ENCODE measurements at places on chromosomes 4 and X.

DNA sequence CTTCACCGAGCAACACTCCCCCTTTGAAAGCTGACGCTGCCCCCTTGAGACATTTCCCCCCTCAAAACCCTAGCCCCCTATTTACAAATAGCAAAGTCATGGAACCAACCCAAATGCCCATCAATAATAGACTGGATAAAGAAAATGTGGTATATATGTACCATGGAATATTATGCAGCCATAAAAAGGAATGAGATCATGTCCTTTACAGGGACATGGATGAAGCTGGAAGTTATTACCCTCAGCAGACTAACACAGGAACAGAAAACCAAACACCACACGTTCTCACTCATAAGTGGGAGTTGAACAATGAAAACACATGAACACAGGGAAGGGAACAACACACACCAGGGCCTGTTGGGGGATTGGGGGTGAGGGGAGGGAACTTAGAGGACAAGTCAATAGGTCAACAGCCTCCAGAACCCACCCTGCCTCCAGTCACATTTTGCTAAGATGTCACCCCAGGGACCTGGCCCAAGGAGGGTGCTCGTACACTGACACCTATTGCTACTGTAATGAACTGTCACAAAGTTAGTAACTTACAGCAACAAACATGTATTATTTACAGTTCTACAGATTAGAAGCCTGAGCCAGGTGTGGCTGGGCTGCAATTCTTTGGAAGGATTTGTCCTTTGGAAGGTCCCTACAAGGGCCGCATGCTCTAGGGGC lies 20.6 kb downstream of the SCD5 start:
- no peak for DNase-seq

DNA sequence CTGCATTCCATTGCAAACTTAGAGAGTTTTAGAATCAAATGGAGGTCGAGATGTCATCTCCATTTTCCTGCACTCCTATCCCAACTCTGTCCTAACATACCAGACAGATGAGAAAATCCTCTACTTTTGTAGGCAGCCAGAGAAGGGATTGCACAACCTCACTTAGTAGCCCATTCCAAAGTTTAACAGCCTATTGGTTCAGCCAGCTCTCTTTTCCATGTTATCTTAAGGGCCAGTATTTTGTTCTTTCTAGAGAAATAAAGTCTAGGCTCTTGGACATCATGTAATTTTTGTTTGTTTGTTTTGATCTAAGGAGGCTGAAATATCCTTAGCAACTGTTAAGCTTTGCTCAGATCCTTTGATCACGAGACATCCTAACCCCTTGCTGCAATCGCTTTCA lies 173.0 kb downstream of the COX18 start:
- DNase-seq, result no peak

- no peak for DNase-seq
These were observed 1457.2 kb upstream of the PCDH7 start for GRCh38 chr4:29262986-29263385.

DNA sequence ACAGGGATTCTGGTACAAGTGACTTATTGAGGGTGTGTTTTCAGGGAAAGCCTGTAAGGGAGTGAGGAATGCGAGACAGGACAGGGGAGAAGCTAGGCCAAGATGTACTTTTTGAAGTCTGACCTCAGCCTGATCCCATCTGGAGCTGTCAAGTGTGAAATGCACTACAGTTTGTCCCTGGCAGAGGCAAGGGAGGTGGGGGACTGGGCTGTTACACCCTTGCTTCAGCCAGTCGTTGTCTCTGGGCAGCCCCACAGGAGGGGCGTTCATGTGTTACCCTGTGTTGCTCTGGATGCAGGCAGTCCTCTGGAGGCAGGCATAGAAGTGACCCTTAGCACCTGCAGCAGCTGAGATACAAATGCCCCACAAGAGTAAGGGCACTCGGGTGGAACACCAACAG lies 25.8 kb downstream of the PPEF1 start:
- no peak for DNase-seq

GRCh38 chr4:10998846-10999245 lies 314.3 kb upstream of the CLNK start:
- DNase-seq, result no peak

GRCh38 chrX:88355252-88355651 lies 391.8 kb upstream of the CPXCR1 start:
- no peak for DNase-seq

DNA sequence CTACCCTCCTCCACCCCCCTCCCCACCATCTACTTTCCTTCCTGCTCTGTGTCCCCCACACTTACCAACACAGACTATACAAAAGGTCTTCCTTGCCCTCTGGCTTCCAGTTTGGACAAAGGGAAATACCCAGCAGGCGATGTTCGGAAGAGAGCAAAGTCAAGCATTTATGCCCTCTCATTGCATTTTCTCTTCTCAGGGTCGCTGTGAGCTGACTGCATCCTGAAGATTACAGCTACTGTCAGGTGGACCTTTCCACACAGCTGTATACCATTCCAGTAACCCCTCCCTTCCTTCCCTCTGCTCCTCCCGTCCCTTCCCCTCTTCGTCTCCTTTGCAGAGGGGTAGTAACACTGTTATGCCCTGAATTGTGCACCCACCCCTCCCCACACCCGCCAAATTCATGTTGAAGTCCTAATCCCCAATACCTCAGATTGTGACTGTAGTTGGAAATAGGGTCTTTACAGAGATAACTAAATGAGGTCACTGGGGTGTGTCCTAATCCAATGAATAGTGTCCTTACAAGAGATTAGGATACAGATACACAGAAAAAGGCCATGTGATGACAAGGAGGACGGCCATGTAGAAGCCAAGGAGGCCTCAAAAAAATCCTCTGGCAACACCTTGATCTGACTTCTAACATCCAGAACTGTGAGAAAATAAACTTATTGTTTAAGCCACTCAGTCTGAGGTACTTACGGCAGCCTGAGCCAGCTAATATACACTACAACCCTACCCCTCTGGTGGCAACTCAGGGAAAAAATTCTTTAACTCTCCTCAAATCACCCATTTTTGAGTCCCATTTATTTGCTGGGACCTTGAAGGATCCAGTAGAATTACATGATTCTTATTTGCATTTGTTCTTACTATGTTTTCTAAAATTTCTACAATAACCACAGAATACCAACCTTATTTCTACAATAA lies 11.7 kb downstream of the MORF4L2 start:
- no peak for DNase-seq

GRCh38 chrX:40273356-40274050 lies 175.7 kb upstream of the BCOR start:
- DNase-seq, result peak; percentile 33

DNA sequence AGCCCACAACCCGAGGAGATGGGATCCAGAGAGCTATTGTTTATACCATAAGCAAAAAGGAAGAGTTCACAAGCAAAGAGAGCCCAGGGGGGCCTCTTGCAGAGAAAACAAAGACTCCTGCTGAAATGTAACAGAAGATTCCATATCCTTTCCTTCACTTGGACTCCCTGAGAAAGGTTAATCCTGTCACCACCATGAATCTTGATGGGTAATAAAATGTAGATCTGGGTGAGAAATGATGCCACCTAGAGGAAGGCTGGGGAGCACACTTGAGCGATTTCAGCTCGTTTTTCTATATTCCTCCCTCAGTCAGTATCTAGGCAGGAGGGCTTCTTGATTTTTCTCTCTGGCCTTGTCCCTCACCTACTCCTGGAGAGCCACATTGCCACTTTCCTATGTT lies 10.2 kb upstream of the KCNE5 start:
- DNase-seq, result no peak

DNA sequence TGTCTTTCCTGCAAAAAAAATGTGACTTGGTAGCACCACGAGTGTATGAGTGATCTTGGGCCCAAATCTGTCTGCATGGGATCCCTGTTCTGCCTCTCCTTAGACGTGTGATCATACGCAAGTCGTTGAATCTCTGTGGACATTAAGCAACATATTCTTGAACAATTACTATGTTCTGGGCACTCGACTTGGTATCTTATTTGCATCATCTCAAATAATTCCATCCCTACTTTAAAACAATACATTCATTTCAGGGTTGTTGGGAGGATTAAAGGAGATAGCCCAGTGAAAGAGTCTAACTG lies 145.4 kb upstream of the CPEB2 start:
- DNase-seq, result no peak

DNA sequence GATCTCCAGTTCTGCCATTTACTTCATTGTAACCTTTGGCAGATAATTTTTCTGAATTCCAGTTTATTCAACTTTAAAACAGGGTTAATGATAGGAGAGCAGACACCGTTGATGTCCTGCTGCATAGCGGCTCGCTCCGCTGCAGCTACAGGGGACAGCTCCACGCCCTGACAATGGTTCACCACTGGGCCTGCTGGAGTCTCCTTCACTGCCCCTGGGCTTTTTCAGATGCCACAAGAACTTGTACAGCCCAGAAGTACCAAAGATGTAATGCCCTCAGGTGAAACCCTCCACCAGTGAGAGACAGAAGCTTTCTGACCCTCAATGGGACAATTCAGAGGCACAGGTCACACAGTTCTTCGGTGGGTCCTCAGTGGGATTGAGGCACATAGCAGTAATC lies 22.7 kb upstream of the SEPTIN11 start:
- DNase-seq, result no peak

DNA sequence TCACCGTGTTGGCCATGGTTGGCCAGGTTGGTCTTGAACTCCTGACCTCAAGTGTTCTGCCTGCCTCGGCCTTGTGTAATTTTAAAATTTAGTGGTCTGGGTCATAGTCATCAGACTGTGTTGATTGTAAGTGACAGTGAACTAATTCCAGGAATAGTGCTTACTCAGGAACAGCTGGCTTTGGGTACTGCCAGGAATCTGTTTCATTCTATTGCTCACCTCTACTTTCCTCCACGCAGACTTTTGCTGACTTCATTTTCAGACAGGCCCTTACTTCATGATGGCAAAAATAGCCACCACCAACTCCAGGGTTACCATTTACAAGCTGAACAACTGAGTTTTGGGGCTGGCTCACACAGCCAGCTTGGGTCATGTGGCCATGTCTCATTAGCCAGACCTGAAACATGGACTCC lies 54.6 kb downstream of the FNIP2 start:
- no peak for DNase-seq

DNA sequence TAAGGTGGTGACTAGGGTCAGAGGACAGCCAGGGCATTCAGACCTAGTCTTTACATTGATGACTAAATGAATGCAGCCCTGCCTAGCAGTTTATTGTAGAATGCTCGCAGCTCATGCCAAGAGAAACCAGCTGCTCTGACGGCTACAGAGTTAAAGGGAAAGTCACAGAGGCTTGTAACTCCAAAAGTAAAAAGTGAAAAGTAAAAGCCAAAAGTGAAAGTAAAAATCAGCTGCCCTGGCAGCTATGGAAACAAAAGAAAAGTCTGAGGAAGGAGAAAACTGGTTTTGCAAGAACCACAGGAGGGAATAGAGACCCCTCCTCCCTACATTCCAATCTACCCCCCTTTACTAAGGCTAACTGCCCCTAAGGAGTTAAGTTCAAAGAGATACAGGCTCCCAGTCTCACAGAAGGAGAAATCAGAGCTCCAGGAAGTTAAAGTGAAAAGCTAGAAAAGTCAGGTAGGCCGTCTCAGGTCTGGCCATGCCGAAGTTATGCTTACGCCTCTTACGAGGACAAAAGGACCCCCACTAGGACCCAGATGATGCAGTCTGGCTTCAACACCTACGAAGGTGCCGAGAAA lies 6.0 kb downstream of the GAGE10 start:
- peak; percentile 52 for DNase-seq

DNA sequence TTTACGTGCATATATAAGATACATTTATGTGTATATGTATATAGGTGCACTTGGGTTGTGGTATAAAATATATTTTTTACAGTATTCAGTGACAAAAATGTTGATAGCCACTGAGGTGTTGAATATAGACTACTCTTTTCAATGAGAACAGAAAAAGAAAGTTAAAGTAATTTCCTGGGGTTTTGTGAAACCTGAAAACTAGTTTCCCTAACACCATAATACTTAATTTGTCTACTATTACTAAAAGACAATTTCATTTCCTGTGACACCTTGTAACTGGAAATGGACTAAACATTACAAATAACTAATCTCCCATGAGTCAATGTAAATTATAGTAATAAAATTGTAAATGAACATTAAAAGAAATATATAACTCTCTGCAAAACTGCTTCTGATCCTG lies 32.0 kb upstream of the MAP9 start:
- DNase-seq, result no peak

DNA sequence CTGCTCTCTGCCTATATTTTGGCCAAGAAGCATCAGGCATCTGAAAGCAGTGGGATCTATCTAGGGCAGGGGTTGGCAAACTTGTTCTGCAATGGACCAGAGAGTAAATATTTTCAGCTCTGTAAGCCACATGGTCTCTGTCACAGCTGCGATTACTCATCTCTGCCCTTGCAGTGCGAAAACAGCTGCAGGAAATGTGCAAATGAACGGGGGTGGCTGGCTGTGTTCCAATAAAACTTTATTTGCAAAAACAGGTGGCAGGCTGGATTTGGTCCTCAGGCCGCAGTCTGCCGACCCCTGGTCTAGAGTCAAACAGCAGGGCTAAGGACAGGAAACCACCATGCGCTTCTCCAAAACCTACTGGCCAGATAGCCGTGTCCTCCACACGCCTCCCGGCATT lies 48.6 kb downstream of the ACOX3 start:
- no peak for DNase-seq

GRCh38 chr4:38416450-38417014 lies 247.5 kb upstream of the KLF3 start:
- DNase-seq, result peak; percentile 43

GRCh38 chr4:154332681-154333421 lies 158.7 kb downstream of the DCHS2 start:
- DNase-seq, result peak; percentile 41

DNA sequence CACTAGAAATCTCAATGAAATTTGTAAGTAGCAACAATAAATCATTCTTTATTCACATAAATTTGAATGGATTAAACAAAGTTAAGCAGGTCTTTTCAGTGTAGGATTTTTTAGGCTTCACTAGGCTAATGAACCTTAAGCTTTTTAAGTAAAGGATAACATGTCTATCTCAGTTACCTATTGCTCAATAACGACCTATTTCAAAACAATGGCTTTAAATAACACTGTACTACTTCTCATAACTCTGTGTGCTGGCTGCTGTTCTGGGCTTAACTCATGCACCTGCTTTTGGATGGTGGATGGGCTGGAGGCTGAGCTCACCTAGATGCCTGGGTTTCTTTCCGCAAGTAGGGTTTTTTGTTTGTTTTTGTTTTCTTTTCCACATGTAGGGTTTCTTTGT lies 495.0 kb upstream of the SLIT2 start:
- no peak for DNase-seq

- no peak for DNase-seq
These were observed 68.1 kb upstream of the BLTP1 start for GRCh38 chr4:122083989-122084388.

DNA sequence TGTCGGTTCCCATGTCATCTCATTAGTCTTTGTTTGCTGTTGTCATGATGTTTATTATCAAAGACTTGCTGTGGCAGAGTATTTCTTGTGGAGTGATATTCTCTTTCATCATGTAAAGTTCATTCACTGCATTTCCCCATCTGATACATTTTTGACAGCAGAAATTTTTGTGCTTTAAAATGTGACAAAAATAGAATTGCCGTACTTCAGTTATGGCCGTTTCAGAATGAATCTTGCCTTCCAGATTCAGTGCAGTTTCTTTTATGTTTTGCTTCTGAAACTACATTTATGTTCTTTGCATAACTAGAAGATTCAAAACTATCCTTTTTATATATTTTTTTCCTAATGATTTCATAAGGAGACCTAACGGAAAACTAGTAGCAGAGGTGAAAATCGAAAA lies 10.0 kb downstream of the CSTF2 start:
- DNase-seq, result no peak

GRCh38 chr4:113760795-113761619 lies 531 bp downstream of the CAMK2D start:
- no peak for DNase-seq
